ENCODE measurements at places on chromosomes 7 and 10.

DNA sequence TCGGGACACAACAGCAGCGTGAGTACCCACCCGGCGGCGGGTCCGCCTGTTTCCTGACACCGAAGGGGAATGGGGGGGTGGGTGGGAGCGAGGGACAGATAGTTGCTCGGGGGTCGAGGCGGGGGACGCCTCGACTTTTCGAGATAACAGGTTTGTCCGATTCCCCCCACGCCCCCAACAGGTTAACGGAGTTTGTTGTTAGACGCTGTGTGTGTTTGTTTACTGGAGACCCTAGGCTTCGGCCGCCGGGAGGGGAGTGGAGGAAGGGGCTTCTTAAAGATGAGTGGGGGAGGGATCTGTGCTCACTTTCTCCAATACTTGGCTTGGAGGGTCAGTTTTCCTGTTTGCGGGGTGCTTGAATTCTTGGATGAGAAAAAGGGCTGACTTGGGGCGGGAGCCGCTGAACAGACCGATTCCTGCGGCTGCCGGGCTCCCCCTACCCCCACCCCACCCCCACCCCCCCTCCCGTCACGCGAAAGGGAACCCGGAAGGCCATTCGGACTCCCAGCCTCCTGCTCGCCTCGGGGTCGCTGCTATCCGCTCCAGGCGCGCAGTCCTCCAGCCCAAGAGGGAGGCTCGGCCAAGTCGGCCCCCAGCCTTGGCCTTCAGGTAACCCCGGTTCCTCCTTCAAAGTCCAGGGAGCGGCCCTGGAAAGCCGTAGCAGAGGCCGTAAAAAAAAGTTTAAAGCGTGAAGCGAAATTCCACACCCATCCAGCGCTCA lies 1.0 kb downstream of the SORCS3 start:
- DNase-seq: no peak

DNA sequence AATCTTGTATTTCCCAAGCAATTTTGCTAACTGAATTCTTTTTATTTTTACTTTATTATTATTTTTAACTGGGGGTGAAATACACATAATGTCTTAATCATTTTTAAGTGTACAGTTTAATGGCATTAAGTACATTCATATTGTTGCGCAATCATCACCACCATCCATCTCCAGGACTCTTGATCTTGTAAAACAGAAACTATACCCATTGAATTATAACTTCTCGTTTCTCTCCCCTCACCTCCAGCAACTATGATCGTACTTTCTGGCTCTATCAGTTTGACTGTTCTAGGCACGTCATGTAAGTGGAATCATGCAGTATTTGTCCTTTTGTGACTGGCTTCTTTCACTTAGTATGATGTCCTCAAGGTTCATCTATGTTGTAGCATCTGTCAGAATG lies 108.8 kb downstream of the ARL5B start:
- no peak for DNase-seq

GRCh38 chr7:122637784-122638183 lies 61.1 kb downstream of the RNF133 start:
- no peak for DNase-seq

DNA sequence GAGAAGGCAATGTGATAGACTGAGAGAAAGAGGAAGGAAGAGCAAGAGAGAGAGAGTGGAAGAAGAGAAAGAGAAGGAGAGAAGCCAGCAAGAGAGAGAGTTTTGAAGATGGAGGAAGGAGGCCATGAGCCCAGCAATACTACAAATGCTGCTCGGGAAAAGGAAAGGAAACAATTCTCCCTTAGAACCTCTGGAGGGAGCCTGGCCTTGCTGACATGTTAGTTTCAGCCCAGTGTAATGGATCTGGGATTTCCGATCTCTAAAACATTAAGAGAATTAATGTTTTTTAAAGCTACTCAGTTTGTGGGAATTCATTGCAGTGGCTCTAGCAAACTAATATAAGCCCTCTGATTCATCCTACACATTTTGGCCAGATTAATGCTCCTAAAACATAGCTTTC lies 206.8 kb upstream of the MTPN start:
- DNase-seq: no peak

- DNase-seq: no peak
These were observed 4.9 kb upstream of the ZMIZ1 start for GRCh38 chr10:79063661-79064492.

GRCh38 chr10:71597821-71598498 lies 121.6 kb downstream of the C10orf105 start:
- DNase-seq: no peak

- no peak for DNase-seq
These were observed 97.0 kb downstream of the HGF start for GRCh38 chr7:81672872-81673271.

- no peak for DNase-seq
These were observed 362.7 kb downstream of the PLXNA4 start for GRCh38 chr7:132213583-132213982.

DNA sequence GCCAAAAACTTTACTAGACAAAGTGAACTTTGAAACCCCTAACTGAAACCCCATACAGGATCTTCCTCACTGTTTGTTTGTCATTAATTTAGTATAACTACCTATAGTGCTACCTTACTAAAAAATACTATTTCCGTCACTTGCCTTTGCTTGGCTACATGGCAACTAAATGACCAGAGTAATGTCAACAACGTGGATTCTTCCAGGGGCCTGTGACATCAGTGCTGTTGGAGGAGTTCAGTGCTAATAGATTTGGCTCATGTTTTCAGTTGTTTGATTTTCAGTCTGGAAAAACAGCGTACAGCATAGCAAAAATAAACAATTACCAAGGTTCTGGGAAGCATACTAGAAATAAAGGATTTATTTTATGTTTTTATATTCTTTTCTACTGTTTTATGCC lies 3.0 kb upstream of the ASB15 start:
- no peak for DNase-seq

GRCh38 chr7:121244120-121244870 lies 84.5 kb upstream of the WNT16 start:
- DNase-seq: no peak

GRCh38 chr7:92612501-92612900 lies 22.3 kb upstream of the FAM133B start:
- no peak for DNase-seq

GRCh38 chr10:126212738-126213137 lies 175.5 kb downstream of the ADAM12 start:
- DNase-seq: no peak

- DNase-seq: no peak
These were observed 111.2 kb downstream of the PON1 start for GRCh38 chr7:95213148-95213547.

DNA sequence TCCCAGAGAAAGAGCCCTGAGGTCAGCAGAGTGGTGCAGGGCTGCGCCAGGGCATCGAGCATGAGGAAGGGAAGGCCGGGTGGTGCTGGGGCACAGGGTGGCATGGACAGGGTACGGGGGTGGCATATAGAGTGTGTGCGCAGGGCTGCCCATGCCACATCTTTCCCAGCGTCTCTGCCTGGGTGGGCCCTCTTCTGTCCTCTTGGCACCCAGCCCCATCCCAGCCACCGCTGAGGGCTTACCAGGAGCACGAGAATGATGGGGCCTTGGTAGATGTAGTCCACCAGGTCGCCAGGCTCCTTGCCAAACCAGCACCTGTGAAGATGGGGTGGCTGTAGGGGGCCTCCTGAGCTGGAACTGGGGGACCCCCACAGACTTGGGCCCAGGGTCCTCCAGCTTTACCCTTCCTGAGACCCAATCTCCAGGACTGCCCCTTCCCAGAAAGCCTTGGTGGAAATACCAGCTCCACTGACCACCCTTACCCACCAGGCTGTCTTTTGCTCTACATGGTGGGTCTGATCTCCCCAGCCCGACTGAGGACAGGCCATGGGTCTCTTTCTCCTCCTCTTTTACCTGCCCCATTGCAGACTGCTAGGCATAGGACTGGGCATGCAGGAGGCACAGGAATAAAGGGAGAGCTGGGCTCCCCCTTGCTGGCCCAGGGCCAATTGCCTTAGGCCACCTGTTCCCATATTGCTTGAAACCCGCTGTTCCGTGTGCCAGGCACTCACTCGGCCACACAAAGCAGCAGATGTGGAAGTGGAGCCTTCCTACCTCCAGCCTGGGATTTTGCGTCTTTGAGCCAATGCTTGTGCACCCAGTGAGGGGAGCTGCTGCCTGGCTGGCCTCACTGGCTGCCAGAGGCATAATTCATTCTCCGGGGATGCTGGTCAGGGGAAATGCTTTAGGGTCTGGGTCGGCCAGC lies 21.7 kb downstream of the CRHR2 start:
- DNase-seq: no peak

DNA sequence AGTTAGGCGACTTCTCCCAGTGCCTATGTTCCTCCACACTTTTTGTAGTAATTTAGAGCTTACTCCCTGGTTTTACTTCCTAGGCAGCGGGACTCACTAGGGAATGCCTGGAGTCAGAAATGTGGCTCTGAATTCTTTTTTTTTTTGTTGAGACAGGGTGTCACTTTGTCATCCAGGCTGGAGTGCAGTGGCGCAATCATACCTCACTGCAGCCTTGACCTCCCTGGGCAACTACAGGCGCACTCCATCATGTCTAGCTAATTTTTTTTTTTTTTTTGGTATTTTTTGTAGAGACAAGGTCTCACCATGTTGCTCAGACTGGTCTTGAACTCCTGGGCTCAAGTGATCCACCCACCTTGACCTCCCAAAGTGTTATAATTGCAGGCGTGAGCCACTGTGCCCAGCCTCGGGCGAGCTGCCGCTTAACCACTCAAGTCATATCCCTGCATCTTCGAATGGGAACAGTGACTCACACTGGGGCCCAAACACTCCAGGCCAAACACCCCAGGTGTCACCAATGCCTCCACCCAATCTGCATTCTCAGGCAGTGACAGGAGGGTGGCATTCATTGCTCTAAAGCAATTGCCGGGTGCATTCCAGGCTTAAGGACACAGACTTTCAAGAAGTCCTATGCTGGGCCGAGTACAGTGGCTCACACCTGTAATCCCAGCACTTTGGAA lies 19.6 kb downstream of the RGS10 start:
- DNase-seq: peak; percentile 41

DNA sequence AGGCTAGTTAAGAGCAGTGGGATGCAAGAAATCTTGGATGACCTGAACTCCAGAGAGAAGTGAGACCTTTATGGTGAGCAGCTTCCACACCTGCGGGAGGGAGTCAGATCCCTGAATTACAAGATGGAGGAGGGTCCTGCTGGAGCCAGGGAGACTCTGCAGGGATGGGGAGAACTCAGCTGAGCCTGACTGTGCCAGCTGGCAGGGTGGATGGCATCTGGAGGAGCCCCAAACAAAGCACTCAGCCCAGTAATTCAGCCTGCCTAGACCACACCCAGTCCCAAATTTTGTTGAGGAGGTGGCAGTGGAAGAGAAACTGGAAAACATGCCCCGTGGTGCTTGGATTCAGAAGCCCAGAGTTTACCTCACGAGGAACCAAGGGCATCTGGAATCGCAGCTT lies 208.2 kb downstream of the WDR11 start:
- DNase-seq: no peak

DNA sequence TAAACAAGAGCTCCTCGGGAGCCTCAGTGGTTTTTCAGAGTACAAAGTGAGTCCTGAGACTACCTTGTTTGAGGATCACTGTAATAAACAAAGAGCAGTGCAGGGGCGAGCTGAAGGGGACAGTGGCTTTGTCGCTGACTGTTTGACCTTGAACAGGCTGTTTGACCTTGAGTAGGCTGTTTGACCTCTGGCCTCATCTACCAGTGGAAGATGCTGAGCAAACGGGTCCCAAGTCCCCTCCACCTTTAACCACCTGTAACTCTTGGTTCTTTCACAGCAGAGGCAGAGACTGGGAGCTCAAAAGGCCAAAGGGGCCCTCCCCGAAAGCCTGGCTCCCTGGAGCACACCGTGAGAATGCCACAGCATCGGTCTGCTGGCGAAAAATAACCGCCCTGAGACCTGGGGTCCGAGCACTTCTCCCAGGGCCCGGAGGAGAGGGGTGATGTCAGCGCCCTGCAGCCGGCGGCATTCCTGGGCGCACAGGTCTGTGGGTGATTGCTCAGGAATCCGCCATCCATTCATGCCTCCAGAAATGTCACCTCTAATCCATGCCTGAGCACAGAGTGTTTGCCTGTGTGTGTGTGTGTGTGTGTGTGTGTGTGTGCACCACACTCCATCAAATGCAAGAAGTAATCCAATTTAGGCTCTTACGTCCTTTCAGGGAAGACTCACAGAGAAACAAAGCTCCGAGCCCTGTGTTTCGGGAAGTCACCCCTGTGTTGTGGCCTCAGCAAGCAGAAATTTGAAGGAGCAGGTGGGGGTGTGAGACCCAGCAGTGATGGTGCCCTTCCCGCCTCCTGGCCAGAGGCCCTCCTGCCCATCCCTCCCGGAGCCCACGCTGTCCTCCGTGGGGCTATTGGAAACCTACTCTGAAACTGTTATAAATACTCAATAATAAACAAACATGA lies 66.5 kb downstream of the ASB13 start:
- no peak for DNase-seq

Data from stimulated activated naive CD8-positive, alpha-beta T cell treated with anti-CD3 and anti-CD28 coated beads, Interleukin-15, Interleukin-2, amounts not matched to agents 100 U/mL and 50 U/mL, for 24 hours (primary cell).